Aorta (tissue), 5 donors: ENCODE measurements at places on chromosomes 11 and 22. TPM values are rescaled to one million over a fixed set of nuclear protein-coding genes. Genes with fewer than 3 reads are reported as not detected.

GRCh38 chr11:95267601-95268213 lies 36.7 kb upstream of the SESN3 start:
- no peak for DNase-seq

The ZFTA gene
- total RNA-seq = 20.1 TPM

DNA sequence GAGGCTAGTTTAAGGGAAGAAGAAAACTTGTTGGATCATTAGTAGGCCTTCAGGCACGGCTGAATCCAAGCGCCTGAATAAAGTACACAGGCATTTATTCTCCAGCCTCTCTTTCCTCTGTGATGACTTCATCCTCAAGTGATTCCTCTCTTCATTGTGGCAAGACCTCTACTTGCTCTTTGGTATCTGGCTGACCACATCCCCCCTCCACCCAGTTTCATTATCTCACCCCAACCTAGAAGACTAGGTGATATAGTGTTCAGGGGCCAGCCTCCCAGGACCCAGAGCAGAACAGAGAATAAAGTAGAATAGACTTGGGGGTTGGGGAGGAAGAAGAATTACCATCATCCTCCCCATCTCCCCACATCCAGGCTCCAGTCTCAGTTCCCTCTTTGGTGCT lies 189.3 kb downstream of the MIAT start:
- DNase-seq = no peak

GRCh38 chr22:43867839-43868635 lies 5.7 kb upstream of the SULT4A1 start:
- peak; percentile 84 for DNase-seq

DNA sequence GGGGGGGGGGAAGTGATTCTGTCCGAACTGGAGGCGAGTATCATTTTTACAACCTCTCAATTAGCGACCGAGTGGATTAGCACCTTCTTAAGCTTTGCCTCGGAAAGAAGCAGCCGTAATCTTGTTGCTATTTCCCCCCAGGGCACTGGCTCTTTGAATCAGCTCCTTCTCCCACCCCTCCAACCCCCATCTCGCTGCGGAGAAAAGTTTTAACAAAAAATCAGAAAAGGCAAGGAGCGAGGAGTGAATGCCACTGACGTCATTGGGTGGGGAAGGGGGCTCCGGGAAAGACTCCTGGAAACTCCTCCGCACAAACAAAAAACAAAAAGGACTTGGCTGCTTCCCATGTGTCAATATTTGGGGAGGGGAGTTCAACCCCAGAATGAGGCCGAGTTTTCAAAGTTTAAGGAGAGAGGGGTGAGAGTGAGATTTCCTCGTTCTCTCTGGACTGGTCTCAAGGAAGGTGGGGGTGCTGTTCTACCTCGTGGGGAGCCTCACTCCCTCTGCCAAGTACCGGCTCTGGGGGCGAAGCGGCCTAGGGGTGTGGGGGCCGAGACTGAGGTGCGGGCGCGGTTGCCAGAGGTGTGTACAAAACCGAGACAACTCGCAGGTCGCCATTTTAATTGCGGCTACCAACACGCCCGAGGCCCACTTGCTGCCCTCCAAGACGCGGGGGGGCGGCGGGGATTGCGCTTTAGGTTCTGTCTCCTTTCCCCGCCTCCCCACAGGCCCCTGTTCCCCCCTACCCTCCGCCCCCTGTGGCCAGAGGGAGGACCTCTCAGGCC lies 2.5 kb upstream of the PAX6 start:
- DNase-seq = no peak

- no peak for DNase-seq
Observed at GRCh38 chr11:101862391-101863233, 52.2 kb upstream of the CEP126 start.

The CEP126 gene
- total RNA-seq = 13.2 TPM

The CNGA4 gene
- total RNA-seq = 0.33 TPM

The C11orf52 gene
- total RNA-seq = 2.7 TPM

DNA sequence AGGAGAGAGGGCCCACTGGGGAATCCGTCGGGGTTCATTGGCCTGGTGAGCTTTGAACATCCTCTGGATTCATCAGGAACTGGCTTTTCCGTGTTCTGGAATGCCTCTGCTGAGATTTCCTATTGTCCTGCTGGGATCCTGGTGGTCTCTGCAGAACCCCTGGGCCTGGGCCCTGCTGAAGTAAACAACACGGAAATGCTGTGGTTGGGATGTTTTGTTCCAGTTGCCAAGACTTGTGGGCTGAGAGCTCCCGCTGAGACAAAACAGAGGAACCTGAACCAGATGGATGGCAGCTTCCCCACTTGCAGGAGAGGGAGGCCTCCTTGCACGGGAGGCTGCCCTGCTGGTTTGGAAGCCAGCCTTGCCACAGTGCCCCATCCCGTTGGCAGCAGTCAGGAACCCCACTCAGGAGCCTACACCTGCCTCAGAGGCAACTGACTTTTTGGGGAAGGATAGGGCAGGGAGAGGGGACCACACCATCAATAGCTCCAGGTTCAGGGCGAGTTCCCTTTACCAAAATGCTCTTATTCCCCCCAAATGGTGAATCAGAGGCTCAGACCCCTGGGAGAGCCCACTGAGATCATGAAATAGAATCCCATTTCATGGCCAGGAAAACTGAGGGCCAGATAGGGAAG lies 60.7 kb downstream of the LRRC32 start:
- DNase-seq = no peak
